ENCODE measurements at places on chromosomes 12 and 14. TPM values are rescaled to one million over a fixed set of nuclear protein-coding genes. Genes with fewer than 3 reads are reported as not detected.

Gene CACNA2D4
- 1.0 TPM for polyA plus RNA-seq

Gene GLT8D2
- 1.4 TPM for polyA plus RNA-seq

Gene LBHD2
- polyA plus RNA-seq, result 0.53 TPM

DNA sequence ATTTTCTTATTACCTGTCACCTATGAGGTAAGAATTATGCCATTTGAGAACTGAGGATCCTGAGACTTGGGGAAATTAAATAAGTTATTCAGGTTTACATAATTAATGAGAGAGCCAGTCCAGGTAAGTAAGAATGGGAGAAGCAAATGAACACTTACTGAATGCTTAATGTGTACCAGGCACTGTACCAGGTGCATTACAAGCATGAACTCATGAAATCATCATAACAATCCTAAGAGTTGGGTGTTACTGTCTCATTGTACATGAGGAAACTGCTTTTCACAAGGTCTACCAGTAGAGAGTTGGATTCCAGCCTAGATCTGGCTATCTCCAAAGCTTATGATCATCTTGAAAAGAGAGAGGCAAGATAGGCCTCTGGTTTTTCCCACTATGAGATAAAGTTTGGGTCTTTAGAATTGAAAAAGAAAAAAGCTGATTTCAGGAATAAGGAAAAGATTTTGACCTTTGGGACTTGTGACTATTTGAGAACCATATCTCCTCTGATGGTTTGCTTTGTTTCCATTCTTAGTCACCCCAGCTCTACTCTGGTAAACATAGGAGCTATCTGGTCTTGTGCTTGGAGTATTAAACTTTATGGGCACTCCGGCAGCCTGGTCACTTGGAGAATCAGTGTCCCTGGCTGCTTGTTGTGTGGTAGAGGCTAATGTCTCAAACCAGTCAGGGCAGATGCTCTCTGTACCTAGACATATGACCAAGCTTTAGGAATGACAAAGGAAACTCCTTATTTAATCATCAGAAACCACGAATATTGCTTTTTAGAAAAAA lies 48.0 kb downstream of the PTHLH start:
- DNase-seq, result no peak

- no peak for DNase-seq
Observed at GRCh38 chr12:47730341-47730744, 5.1 kb upstream of the ENDOU start.

GRCh38 chr14:100773331-100774163 lies 46.9 kb downstream of the DLK1 start:
- DNase-seq, result no peak

DNA sequence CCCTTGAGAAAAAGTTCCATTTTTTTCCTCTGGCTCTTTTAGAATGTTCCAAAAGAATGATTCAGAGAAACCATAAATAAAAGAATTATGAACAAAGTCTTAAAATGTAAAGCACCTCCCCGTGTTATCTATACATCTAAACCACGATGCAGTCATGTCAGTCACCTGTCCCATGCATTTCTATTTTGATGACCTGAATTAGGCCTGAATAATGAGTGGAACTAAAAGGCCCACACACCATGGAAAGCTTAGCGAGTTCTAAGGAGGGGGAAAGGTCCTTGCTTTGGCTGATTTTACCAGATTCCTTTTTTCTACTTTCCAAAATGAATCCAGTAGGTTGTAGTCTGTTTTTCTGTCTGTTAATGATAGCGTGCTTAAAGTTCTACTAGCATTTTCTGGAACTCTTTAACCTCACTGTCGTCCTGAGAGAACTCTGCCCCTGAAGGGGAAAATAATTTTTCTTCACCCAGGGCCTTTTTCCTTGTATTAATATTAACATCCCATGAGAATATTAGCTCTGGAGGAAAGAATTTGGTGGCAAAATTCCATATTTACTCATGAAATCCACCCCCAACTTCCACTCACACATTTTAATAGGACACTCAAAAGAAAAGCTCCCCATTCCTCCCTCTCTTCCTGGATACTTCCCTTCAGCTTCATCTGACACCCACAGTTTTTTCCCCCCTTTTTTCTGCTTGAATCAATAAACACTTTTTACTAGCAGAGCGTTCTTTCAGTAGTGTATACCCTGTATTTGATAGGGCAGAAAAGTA lies 266.3 kb upstream of the DIO2 start:
- DNase-seq, result no peak

GRCh38 chr14:29061702-29062101 lies 295.1 kb downstream of the FOXG1 start:
- no peak for DNase-seq

GRCh38 chr12:131642101-131642540 lies 68.8 kb upstream of the SFSWAP start:
- DNase-seq, result no peak
